ENCODE measurements at places on chromosomes 3 and 15.

DNA sequence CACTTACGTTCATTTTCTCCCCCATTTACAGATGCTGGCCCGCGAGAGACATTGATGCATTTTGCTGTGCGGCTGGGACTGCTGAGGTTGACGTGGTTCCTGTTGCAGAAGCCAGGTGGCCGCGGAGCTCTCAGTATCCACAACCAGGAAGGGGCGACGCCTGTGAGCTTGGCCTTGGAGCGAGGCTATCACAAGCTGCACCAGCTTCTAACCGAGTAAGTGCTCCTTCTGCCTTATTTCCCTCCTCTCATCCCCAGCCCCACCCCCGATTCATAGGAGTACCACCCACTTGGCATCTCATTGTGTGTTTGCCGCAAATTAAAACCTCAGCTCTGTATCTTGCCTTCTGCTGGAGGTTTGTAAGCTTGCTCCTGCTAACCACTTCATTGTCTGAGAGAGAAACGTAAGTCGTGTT is 163.3 kb downstream of the AKAP13 start:
- DNase-seq = no peak

GRCh38 chr3:190004656-190005055 is 116.0 kb downstream of the P3H2 start:
- no peak for DNase-seq

- DNase-seq = no peak
These were observed 105.9 kb upstream of the SKOR1 start for GRCh38 chr15:67719330-67719959.

DNA sequence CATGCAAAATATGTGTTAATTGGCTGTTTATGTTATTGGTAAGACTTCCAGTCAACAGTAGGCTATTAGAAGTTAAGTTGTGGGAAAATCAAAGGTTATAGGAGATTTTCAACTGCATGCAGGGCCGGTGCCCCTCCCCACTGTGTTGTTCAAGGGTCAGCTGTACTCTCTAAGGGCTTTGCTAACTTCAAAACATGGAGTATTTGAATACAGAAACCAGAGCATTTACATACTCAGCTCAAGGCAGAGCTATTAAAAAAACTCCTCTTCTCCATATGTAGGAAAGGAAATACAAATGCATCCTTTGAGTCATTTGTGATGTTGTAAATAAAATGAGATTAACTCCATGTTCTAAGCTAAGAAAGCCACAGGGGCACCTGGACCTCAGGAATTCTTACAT is 16.8 kb downstream of the IL17RB start:
- no peak for DNase-seq

DNA sequence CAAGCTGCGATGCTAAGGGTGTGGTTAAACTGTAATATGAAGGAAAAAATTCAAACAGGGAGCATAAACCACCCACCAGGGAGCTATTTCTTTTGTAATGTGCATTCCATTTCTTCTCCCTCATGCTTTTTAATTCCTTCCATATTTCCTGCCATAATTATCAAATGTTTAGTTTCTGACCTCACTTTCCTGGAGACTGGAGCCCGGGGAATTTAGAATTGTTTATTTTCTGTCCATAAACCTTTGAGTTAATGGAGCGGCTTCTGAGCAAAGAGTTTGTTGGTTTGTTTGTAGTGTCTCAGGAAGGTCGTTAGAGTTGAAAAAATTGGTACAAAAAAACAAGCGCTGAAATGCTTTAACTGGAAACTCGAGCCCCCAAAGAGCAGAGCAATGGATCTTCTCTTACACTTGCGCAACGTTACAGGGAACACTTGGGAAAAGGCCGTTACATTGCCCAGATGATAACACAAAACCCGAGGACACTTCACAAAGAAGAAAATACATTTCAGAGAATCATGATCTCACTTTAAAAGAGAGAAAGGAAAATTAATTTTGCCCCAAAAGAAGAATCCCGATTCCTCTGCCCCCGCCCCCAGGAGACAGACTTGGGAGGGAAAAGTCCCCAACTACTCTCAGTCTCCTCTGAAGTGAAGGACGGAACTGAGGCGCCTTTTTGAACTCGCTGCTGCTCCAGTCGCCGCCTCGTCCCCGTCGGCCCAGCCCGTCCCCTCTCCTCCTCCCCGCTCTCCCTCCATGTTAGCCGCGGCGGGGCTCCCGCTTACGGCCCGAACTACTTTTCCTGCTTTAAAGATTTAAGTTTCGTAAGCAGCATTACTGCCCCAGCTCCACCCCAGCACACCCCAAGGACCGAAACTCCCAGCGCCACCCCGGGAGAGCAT is 842 bp downstream of the FSTL1 start:
- DNase-seq = no peak

DNA sequence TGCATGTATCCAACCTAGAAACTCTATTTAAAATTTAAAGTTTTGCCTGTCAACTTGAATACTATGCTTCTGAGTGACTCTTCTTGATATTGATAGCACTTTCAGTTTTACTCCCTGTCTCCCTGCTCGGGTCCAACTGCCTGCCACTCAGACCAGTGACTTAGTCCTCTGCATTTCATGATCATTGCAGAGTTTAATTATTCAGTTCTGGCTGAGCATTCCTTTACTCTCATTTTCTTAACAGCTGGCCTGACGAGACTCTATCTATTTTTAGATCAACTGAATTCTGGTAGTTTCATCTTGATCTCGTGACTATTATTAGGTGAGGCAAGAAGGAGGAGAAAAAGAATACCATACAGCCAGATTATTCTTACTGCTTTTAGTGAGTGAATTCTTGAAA is 617.4 kb downstream of the SI start:
- DNase-seq = no peak

GRCh38 chr3:188097791-188098190 is 56.2 kb upstream of the LPP start:
- no peak for DNase-seq

GRCh38 chr15:65048241-65048640 is 3.1 kb downstream of the SLC51B start:
- no peak for DNase-seq

- no peak for DNase-seq
These were observed 25.3 kb downstream of the NCEH1 start for GRCh38 chr3:172685331-172686214.

DNA sequence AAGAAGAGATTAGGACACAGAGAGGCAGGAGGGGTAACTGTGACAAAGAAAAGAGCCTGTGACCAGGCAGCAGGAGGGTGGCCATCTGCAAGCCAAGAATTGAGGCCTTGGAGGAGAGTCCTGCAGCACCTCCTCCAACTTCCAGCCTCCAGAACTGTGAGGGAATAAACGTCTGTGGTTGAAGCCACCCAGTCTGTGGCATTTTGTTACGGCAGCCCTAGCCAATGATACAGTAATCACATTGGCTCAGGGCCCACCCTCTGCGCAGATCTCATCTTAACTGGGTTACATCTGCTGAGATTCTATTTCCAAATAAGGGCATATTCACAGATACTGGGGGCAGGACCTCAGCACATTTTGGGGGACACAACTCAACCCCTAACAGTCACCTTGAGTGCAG is 11.3 kb downstream of the SELENOS start:
- no peak for DNase-seq

DNA sequence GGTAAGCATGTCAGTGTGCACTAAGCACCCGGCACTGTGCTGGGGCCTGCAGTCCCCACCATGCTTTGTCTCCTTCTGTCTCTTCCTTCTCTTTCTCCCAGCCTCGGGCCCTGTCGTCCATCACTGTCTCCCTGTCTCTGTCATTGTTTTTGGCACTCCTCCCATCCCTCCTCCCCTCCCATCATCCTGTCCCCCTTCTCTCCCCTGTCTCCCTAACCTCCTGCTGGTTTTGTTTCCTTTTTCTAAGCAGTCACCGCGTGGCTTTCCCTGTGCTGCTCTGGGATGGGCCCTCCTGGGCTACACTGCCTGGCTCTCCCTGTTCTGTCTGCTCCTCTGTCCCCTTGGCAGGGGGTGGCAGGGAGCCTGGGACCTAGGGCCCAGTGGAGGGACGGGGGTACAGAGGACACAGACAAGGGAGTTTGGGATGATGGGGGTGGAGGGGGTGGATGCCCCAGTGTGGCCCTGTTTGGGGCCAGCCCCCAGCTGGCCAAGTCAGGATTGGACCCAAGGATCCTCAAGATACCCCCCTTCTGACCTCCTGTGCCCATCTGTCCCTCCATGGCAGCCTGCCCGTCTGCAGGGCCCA is 5.7 kb downstream of the CHST13 start:
- no peak for DNase-seq

- DNase-seq = no peak
These were observed 77.5 kb downstream of the TBL1XR1 start for GRCh38 chr3:177119829-177120228.

- no peak for DNase-seq
These were observed 134.2 kb upstream of the ALCAM start for GRCh38 chr3:105232553-105232952.

DNA sequence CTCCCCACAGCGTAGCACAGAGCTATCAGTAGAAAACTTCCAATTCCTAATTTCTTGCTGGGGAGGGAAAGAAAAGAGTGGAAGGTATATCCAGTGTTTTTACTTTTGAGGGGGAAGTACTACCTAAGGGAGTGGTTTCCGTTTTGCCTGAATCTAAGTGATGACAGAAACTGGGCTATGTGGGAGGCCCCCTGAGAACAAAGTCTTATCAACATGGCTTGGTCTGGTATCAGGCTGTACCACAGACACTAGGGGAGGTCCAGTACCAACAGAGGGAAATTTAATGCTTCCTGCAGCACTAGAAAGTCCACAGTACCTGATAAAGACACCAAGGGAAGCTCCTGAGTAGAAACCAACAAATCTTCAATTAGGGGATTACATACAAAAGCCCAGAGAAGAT is 199.2 kb downstream of the IL5RA start:
- DNase-seq = no peak

GRCh38 chr3:139285691-139286090 is 58.1 kb upstream of the MRPS22 start:
- DNase-seq = no peak

- DNase-seq = no peak
These were observed 13.4 kb downstream of the TRAIP start for GRCh38 chr3:49842843-49843517.

- no peak for DNase-seq
These were observed 253.6 kb downstream of the MAGI1 start for GRCh38 chr3:65785065-65785645.

GRCh38 chr15:62942428-62942827 is 100.1 kb upstream of the TPM1 start:
- no peak for DNase-seq
